Fibroblast of lung (primary cell): ENCODE measurements at places on chromosomes 2 and 18.
A peak's percentile ranks its signal among the peaks of the same experiment; 100 is the strongest.

- no peak for DNase-seq
Measured at GRCh38 chr2:205156457-205156856, 525.8 kb upstream of the NRP2 start.

- no peak for DNase-seq
Measured at GRCh38 chr2:28375236-28375635, 17.4 kb upstream of the FOSL2 start.

DNA sequence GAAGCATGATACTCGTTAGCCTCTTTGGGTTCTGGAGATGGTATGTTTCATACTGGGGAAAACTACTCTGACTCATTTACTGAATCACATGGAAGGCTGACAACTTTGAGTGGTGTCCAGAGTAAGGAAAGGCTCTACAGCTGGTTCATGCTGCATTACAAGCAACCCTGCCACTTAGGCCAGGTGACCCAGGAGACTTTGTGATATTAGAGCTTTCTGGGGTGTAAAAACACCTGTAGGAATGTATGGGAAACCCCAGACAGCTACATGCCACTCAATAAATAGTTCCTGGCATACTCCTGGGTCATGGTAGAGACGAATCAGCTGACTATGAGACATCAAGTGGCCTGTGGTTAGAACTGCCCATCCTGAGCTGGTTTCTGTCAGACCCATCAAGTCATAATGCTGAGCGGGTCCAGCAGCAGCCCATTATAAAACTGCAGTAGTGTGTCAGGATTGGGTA, 21.3 kb upstream of the TCF7L1 start:
- DNase-seq = peak; percentile 17

DNA sequence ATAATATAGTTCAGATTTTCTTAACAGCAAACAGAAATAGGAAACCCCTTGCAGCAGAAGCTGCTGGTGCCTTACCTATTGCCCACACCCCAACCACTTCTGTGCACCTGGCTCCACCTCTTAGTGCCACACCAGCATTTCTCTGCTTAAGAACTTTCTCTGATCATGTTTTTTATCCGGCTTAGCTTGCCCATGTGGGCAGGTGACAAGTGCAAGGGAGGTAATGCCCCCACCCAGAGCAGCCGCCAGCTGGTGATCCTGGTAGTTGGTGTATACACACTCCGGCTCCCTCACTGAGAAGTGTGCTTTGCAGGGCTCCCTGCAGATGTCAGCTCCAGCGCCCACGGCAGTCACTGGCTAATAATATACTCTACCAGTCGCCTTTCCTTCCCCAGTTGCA, 126.3 kb downstream of the ALPK2 start:
- DNase-seq = no peak

DNA sequence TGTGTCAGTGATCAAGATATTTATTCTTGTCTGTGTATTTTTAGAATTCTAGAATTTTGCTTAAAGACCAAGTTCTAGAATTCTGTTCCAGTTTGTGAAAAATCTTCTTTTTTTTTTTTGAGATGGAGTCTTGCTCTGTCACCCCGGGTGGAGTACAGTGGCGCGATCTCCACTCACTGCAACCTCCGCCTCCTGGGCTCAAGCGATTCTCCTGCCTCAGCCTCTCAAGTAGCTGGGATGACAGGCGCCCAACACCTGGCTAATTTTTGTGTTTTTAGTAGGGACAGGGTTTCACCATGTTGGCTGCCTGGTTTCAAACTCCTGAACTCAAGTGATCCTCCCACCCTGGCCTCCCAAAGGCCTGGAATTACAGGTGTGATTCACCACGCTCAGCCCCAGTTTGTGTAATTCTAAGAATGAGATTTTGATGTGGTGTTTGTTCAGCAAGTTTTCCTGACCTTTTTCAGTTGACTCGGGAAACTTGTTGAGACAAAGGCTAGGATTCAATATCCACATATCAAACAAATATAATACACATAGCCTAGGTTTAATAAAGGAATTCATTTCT, 3.6 kb downstream of the EIF5B start:
- peak; percentile 2 for DNase-seq

DNA sequence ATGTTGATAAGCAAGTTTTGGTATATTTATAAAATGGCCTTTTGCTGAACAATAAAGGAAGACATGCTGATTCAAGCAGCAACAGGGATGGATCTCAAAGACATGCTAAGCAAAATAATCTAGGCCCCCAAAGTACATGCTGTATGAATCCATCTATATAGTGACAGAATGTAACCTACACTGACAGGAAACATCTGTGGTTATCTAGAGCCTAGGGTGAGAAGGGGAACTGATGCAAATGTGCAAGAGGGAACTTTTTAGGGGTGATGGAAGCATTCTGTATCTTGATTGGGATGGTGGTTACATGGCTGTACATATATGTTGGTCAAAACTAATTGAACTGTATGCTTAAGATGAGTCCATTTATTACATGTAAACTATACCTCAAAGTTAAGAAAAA, 24.2 kb downstream of the CNRIP1 start:
- DNase-seq = no peak

DNA sequence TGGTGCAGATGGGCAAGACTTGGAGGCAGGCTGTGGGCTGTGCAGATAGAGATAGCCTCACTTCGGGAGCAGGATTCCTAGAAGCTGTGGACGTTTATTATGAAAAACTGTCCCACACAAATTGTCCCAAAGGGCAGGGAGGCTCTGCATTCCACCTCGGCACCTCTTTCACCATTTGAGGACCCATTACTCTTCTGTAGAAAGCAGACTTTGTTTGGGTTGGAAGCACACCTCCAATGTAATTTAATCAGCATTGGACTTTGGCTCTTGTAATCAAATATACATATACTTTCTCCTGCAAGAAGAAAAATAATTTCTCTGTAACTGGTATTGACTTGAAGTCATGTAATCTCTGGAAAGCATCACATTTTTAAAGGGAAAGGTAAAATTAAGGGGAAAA, 8.5 kb downstream of the ONECUT2 start:
- DNase-seq = no peak

DNA sequence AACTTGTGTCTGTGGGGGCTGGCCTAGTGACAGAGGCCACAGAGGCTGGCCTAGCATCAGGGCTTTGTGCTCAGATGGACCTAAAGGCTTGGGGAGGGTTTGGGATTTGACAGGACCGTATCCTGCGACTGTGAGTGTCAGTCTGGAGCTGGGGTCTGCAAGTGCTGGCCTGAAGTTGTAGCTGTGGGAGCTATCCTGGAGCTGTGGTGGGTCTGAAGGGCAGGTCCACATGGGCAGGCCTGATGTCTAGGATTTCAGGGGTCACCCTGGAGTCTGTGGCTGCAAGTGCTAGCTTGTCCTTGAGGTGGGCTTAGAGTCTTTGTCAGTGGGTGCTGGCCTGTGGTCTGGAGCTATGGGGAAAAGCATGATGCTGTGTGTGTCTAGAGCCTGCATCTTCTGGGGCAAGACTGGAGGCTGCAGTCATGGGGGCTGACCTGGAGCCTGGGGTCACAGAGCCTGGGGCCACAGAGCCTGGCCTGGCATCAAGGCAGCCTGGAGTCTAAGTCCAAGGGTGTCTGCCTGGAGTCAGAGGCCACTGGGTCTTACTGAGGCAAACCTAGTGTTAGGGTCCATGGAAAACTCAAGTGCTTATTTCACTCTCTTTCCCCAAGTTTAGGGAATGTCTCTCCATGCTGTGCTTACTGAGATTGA, 3.6 kb downstream of the REG3A start:
- no peak for DNase-seq

DNA sequence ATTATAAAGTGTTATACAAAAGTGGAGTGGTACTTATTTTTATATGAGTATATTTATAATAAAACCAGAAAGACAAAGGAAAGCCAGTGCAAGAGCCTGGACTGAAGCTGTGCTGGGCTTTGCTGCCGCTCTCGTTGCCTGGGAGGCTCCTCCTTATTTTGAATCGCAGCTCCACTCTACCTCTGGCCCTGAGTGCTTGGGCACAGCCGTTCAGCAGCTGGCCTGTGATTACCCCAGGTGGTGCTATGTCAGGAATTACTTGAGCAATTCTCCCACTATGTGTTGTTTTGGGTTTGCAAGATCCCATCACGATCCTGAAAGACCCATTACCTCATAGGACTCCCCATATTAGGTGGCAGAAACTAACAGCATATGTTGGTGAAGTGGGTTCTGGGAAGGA, 53.0 kb upstream of the LCLAT1 start:
- DNase-seq = no peak

- DNase-seq = peak; percentile 50
Measured at GRCh38 chr2:219997341-219997851, 370.0 kb downstream of the SLC4A3 start.

- peak; percentile 50 for DNase-seq
Measured at GRCh38 chr2:167420211-167420610, 531.9 kb downstream of the XIRP2 start.

- peak; percentile 5 for DNase-seq
Measured at GRCh38 chr2:56693501-56693900, 509.7 kb downstream of the CCDC85A start.

DNA sequence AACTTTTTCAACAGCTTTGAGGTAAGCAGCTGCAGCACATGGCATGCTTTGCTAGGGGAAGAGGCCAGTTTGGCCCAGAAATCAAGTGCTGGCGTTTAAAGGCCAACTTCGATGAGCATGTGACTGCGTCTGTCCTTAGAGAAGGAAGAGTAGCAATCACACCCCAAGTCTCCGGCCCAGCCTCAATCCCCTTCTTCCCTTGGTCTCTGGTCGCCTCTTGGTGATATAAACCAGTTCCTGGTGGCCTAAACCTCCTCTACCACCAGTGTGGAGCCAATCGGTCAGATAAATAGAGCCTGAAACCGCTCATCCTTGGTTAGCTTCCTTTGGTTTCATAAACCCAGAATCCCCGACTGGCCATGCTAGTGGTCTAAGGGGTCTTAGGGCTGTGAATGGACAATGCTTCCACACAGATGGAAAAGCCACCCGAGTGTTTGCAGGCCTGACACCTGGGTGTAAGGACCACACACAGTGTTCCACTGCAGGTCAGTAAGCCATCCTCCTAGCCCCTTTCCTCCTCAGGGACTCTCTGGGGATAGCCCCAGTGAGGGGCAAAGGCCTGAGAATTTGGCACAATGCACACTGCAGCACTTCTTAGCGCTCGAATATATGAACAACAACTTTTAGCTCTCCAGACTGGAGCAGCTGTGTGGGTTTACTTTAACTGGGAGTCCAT, 23.0 kb upstream of the COX7A2L start:
- DNase-seq = no peak

- DNase-seq = no peak
Measured at GRCh38 chr18:56276466-56276865, 361.9 kb downstream of the TXNL1 start.

GRCh38 chr2:45567288-45567963, 43.6 kb downstream of the SRBD1 start:
- no peak for DNase-seq
